ENCODE measurements at places on chromosomes 11 and 22. TPM values are rescaled to one million over a fixed set of nuclear protein-coding genes. Genes with fewer than 3 reads are reported as not detected.

DNA sequence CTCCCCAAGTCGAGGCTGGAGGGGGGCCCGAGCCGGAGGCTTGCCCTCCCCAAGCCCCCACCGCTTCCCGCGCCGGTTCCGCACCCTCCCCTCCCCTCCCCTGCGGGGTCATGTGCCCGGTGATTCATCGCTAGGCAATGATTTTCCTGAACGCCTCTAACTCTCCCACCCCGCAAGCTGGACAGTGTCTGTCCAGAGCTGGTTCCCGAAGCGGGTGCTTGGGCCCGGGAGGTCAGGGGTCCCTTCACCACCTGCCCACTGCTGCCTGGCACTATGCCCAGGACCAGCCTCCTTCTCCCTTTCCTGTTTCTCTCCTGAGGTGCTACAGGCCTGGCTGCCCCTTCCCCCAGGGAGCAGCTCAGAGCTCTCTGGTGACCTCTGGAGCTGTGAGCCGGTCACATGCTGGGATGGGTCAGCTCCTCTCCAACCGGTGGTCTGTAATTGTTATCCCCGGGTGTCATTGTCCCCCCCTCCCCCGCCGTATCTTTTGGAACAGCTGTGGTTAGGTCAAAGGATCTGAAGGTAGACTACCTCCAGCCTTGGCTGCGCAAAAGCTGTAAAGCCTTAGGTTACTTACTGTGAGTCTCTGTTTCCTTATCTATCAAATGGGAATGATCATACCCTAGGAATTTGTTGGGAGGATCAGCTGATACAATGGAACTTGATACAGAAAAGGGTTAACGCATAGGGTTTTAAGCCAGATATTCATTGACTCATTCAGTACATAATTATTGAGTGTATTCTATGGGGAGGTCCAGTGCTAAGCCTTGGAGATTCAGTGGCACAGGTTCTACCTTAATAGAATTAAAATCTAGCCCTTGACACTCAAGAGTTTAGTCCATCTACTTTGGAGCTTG is 753 bp downstream of the STX3 start:
- DNase-seq, result no peak

The MAJIN gene
- 0.68 TPM for total RNA-seq

GRCh38 chr11:8863838-8864237 is 47.2 kb upstream of the AKIP1 start:
- no peak for DNase-seq

- no peak for DNase-seq
Observed at GRCh38 chr22:23178512-23179254, 1.6 kb upstream of the BCR start.

The BTG4 gene
- 0.08 TPM for total RNA-seq

The LGALS12 gene
- total RNA-seq, result not detected

GRCh38 chr11:104089481-104089880 is 53.0 kb downstream of the DDI1 start:
- no peak for DNase-seq

- no peak for DNase-seq
Observed at GRCh38 chr11:78922859-78923625, 348.4 kb upstream of the NARS2 start.

- DNase-seq, result no peak
Observed at GRCh38 chr11:123194337-123195187, 486 bp downstream of the CLMP start.

DNA sequence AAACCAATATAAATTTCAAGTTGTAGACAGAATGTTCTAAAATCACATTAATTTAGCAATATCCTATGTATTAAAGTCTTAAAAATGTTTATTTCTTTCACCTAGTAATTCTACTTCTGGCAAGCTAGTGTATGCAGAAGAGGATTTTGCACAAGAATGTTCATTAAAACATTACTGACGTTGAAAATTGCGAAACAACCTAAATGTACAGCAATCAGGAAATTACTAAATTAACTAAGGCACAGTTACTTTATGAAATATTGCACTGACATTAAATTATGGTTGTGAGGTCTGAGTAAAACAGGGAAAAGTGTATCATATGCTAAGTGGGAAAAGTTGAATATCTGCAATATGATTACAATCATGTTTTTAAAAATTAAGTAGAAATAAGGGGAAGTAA is 4.1 kb downstream of the SLC36A4 start:
- no peak for DNase-seq

DNA sequence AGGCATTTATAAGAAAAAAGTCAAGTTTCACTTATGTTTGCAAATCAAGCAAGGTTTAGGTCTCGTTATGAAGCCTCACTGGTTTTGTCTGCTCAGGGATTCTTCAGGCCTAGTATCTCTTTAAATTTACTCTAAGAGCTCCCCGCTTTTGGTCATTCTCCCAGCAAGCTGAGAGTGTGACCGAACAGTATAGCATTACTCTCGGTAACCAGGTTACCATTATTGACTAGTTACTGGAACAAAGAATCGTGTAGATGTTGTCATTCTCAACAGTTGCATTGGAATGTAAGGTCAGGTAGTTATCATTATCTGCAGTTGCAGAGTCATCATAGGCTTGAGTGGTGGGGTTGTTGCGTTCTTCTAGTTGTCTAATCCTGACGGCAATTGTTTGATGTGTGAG is 9.8 kb upstream of the USP2 start:
- DNase-seq, result no peak

The OR8G1 gene
- not detected for total RNA-seq

The IMMP1L gene
- 27.1 TPM for total RNA-seq

The CASP5 gene
- total RNA-seq, result not detected

The DMC1 gene
- 0.75 TPM for total RNA-seq

- DNase-seq, result no peak
Observed at GRCh38 chr11:72330131-72330727, 86.3 kb upstream of the PHOX2A start.

All from kidney epithelial cell (primary cell).